ENCODE measurements at places on chromosomes 2 and 18. TPM values are rescaled to one million over a fixed set of nuclear protein-coding genes. Genes with fewer than 3 reads are reported as not detected.

GRCh38 chr18:61322265-61322873 lies 10.9 kb upstream of the CDH20 start:
- DNase-seq, result no peak

DNA sequence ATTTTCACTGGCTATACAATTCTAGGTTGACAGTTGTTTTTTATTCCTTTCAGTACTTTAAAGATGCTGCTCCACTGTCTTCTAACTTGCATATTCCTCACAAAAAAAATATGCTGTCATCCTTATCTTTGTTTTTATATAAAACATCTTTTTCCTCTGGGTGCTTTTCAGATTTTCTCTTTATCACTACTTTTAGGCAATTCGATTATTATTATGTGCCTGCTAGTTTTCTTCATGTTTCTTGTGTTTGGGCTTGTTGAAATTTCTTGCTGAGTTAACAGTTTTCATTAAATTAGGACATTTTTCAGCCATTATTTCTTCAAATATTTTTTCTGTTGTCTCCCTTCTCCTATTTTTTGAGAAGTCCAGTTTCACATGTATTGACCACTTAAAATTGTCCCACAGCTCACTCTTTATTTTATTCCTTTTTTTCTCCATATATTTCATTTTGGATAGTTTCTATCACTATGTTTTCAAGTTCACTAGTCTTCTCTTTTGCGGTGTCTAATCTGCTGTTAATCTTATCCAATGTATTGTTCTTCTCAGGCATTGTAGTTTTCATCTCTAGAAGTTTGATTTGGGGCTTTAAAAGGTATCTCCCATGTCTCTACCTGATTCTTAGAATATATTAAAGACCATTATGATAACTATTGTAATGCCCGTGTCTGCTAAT lies 205.1 kb upstream of the SIX3 start:
- no peak for DNase-seq

DNA sequence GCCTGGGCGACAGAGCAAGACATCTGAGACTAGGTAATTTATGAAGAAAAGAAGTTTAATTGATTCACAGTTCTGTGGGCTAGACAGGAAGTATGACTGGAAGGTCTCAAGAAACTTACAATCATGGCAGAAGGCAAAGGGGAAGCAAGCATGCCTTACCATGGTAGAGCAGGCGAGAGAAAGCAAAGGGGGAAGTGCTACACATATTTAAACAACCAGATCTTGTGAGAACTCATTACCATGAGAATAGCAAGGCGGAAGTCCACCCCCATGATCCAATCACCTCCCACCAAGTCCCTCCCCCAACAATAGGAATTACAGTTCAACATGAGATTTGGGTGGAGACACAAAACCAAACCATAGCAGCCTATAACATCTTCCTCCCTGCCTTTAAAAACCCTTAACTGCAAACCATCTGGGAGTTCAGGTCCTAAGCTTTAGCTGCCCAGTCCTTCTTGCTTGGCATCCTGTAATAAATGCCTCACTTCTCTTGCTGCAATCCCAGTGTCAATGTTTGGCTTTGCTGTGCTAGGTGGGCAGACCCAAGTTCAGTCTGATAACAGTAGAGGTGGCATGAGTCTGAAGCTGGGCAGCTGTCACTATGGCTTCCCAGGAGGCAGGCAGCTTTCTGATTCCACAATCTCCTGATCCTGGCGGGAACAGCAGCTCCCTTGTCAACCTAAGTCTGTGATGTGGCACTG lies 11.2 kb upstream of the SP5 start:
- DNase-seq, result no peak

GRCh38 chr2:29307519-29307918 lies 192.3 kb downstream of the CLIP4 start:
- no peak for DNase-seq

DNA sequence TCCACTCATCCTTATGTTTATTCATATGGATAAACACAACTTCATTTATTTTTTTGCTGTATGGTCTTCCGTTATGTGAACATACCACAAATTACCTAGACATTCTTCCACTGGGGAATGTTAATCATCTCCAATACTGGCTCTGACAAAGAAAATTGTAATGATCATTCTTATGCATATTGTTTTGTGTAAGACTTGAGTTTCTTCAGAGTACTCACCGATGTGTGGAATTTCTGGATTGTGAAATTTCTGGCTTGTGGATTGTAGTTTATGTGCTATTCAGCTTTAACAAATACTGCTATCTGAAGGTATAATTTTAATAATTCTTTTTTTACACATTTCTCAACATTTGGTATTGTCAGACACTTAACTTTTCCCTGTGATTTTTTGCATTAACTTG lies 212.2 kb upstream of the THUMPD2 start:
- no peak for DNase-seq

Gene TCF7L1
- total RNA-seq, result 8.0 TPM

Gene FSHR
- not detected for total RNA-seq

- peak; percentile 21 for DNase-seq
Measured at GRCh38 chr2:165456027-165456426, 13.5 kb upstream of the CSRNP3 start.

- peak; percentile 14 for DNase-seq
Measured at GRCh38 chr2:188326669-188327301, 35.1 kb downstream of the GULP1 start.

DNA sequence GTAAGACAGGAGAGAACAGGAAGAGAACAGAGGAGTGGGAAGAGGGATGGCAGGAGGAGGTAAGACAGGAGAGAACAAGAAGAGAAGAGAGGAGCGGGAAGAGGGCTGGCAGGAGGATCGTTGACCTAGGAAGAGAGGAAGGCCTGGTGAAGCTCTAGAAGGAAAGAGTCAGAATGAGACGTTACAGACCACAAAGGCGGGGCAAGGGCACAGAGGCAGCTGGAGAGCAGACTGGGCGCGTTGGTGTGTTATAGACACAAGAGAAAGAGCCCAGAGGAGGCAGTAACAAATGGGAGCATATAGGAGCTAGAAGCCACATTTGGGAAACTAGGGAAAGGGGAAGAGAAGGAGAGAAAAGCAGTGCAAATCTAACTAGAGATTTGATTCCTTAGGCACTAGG lies 26.6 kb downstream of the PTRHD1 start:
- no peak for DNase-seq
